ENCODE measurements at places on chromosomes 6 and 20. TPM values are rescaled to one million over a fixed set of nuclear protein-coding genes. Genes with fewer than 3 reads are reported as not detected.

GRCh38 chr20:22807646-22808244 lies 223.4 kb upstream of the FOXA2 start:
- H3K4me3 ChIP-seq: no peak overlapping the region
- H3K27me3 ChIP-seq: no peaks in the 10 kb centered on the region
- H3K27ac ChIP-seq: no peak overlapping the region
- no peaks in the 10 kb centered on the region for H3K4me1 ChIP-seq
- DNase-seq: no peak

- DNase-seq: no peak
- H3K4me3 ChIP-seq: no peak overlapping the region
- no peaks in the 10 kb centered on the region for H3K27me3 ChIP-seq
- no peaks in the 10 kb centered on the region for H3K4me1 ChIP-seq
Measured at GRCh38 chr6:126227833-126228702, 111.8 kb upstream of the CENPW start.

GRCh38 chr6:47235964-47236760 lies 73.5 kb downstream of the TNFRSF21 start:
- H3K36me3 ChIP-seq: no peaks in the 10 kb centered on the region

Gene ACSS2
- 6.0 TPM for total RNA-seq

Gene TCF15
- not detected for total RNA-seq

- H3K27ac ChIP-seq: no peak overlapping the region
- no peaks in the 10 kb centered on the region for H3K4me1 ChIP-seq
- no peaks in the 10 kb centered on the region for H3K36me3 ChIP-seq
Measured at GRCh38 chr6:91816335-91816734, 1229.5 kb upstream of the MAP3K7 start.

Gene ANGPT4
- total RNA-seq: not detected

Gene OCSTAMP
- total RNA-seq: not detected
